ENCODE measurements at places on chromosomes 3 and 15.

- peak; percentile 15 for DNase-seq
These were observed 666 bp upstream of the SEMA3F start for GRCh38 chr3:50154476-50154839.

DNA sequence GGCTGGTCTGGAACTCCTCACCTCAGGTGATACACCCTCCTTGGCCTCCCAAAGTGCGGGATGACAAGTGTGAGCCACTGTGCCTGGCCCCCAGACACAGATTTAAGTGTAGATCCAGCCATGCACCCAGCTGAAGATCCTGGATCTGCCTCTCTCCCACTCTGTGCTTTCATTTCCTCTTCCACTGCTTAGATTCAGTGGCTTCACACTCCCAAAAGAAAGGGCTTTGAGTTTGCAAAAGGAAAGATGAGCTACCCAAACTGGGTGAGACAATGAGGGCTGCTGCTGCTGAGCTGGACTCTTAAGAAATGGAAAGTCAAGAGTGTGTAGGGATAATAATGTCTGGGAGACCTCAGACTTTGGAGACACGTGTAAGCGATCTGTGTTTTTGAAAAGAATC lies 45.5 kb downstream of the ISG20 start:
- DNase-seq: no peak

GRCh38 chr3:2543247-2543646 lies 444.6 kb downstream of the CNTN4 start:
- no peak for DNase-seq

GRCh38 chr3:183211352-183211751 lies 41.7 kb upstream of the B3GNT5 start:
- no peak for DNase-seq

- DNase-seq: no peak
These were observed 75.8 kb upstream of the FAM98B start for GRCh38 chr15:38378161-38378560.

- DNase-seq: no peak
These were observed 536.7 kb downstream of the SOX2 start for GRCh38 chr3:182248349-182248880.

- DNase-seq: no peak
These were observed 1.6 kb upstream of the CHST13 start for GRCh38 chr3:126522363-126522788.

DNA sequence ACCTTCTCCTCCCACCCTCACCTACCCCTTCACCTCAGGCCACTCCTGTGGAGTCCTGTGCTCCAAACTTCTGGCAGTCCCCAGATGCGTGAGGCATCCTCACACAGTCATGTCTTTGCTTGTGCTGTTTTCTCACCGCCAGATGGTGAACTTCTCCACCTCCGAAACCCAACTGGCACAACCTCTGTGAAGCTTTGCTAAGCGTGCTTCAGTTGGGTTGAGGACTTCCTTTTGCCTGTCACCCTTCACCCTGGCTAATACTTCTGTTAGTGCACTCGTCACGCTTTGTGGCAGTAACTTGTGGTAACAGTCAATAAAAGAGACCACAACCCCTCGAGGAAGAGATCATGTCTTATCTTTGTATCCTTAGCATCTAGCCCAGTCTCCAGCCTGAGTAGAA lies 42.0 kb upstream of the SKOR1 start:
- DNase-seq: peak; percentile 67

DNA sequence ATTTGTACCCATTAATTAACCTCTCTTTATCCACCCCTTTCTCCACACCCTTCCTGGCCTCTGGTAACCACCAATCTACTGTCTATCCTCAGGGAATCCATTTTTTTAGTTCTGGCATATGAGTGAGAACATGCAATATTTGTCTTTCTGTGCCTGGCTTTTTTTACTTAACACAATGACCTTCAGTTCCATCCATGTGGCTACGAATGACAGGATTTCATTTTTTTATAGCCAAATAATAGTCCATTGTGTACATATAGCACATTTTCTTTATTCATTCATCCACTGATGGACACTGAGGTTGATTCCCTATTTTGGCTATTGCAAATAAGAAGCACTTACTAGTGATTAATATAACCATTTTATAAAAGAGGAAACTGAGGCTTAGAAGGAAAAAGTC lies 109.9 kb upstream of the NANOGP8 start:
- no peak for DNase-seq

GRCh38 chr15:89379818-89380217 lies 45.2 kb upstream of the POLG start:
- DNase-seq: no peak

- no peak for DNase-seq
These were observed 541 bp upstream of the SLC6A11 start for GRCh38 chr3:10815487-10815886.

DNA sequence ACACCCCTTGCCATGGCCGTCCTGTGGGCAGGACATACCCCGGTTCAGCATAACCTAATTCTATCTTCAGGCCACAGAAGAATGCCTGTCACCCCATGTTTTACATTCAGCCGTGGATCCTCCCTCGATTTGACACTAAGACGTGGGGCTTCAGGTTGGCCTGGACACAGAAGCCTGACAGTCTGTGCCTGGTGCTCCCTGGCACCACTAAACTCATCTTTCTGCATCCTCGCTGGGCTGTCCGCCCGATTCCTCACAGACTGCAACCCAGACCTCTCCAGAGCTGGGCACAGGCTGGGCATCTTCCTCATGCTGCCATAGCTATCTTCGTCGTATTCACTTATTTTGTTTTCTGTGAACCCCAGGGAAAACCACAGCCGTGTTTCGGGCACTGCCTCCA lies 117.8 kb upstream of the IQSEC1 start:
- DNase-seq: no peak

DNA sequence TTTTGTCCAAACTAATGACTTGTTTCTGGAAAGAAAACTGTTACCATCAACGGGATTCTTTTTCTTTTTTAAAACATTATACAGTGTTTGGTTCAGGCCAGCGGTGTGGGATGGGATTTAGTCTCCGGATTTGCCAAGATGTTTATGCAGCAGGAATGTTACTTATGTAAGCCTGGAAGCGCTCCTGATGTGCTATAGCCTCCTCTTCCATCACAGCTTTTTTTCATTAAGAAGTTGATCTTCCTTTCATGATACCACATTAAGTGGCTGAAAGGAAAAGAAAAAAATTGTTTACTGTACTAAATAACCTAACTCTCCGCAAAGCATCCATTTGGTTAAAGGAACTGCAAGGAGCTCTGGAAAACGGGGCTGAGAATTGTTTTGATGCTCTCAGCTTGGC lies 120.5 kb upstream of the ALDH1A3 start:
- no peak for DNase-seq

- no peak for DNase-seq
These were observed 34.6 kb upstream of the ESYT3 start for GRCh38 chr3:138399766-138400165.

DNA sequence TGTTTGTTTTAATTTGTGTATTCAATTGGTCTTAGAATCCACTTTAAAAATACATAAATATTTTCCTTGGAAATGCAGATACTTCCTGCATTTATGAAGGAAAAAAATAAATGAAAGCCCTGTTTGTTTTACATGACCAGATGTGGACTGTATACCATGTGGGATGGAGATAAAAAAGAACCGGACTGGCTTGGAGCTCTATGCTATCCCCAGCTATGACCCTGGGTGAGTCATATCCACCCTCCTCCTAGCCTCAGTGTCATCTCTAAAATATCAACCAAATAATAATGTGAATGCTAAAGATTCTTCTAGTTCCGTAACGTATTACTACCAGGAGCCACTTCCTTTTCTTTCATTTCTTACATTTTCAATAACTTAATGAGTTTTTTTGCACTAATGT lies 44.5 kb upstream of the PDZRN3 start:
- no peak for DNase-seq

DNA sequence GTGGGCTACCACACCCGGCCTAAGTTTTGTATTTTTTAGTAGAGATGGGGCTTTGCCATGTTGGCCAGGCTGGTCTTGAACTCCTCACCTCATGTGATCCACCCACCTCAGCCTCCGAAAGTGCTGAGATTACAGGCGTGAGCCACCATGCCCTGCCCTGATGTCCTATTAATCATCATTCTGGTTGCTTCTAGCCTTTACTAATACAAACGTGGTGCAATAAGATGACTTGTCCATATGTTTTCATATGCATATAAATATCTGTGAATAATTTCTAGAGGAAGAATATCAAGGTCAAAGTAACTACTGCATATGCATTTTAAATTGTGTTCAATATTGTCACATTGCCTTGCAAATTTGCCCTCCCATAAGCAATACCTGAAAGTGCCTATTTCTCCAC lies 25.5 kb upstream of the PDHB start:
- DNase-seq: no peak

- no peak for DNase-seq
These were observed 141.5 kb upstream of the TPM1 start for GRCh38 chr15:62901087-62901486.

DNA sequence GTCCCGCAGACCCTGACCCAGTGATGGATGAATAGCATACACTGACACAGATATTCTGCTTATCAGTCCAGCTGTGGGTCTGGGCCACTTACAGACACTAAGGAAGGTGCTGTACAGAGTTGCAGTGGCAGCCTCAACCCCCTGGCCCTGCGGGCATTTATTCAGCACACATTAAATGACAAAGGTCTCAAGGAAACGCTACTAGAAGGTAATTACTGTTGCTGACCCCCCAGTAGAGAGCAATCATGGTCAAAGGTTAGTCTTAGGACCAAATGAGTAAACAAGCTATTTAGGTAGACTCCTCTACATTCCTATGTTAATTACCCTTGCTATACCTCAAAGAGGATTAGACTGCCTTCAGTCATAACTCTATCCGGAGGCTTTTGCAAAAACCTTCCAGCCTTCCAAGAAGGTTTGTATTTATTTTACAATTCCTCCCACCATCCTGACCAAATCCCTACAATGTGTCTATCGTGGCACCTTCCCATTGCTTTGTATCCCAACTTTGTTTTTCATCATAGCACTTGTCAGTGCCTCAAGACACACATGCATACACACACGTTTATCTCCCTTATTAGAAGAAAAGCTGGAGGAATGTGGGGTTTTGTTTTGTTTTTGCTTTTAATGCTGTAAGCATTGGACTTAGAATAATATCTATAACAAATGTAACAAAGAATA lies 227.9 kb downstream of the PYDC2 start:
- DNase-seq: no peak

DNA sequence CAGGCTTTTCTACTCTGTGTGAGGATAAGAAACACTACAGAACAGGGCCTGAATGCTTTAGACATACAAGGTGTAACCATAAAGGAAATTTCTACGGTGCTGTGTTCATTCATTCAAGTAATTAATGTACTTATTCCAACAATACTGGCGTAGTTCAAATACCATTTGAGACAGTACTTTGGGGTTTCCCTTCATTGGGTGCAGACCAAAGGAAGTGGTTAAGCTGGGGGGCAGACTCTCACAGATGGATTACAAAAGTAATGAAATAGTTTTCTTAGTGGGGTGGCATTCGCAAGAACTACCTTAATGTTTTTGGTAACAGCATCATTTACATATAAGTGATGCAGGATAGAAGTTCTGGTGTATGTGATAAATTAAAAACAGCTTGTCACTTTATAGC lies 65.9 kb downstream of the BTD start:
- DNase-seq: no peak

DNA sequence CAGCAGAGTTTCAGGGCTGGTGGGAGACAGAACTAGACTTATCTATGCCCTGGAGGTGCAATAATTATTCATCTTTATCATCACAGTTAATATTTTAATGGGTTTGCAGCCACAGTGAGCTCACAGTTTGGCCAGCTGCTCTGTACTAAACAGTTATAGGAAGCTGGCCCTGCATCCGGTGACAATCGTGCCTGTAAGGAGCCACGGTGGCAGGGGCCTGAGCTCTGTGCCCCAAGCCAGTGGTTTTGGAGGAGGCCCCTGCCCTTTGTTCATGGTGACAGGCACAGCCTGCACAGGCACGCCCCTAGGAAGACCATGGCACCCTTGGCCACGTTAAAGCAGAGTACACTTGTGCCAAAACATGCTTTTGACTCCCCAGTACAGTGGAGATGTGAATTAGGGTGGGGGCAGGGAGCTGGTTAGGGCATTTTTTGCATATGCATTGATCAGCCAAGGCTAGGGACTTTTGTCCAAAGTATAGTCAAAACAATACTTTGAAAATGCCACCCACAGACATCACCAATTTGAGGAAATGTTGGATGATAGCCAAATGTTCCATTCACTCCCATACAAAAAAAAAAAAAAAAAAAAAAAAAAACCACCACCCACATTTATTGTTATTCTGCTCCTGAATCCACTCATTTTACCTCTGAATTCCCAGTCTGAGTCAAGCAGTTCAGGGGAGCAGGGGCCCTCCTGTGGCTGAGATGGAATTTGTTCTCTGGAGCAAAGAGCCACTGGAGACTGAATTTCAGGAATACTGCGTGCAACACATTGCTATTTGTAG lies 3.4 kb upstream of the RFTN1 start:
- DNase-seq: no peak

GRCh38 chr15:48325400-48325799 lies 5.8 kb upstream of the DUT start:
- DNase-seq: no peak

DNA sequence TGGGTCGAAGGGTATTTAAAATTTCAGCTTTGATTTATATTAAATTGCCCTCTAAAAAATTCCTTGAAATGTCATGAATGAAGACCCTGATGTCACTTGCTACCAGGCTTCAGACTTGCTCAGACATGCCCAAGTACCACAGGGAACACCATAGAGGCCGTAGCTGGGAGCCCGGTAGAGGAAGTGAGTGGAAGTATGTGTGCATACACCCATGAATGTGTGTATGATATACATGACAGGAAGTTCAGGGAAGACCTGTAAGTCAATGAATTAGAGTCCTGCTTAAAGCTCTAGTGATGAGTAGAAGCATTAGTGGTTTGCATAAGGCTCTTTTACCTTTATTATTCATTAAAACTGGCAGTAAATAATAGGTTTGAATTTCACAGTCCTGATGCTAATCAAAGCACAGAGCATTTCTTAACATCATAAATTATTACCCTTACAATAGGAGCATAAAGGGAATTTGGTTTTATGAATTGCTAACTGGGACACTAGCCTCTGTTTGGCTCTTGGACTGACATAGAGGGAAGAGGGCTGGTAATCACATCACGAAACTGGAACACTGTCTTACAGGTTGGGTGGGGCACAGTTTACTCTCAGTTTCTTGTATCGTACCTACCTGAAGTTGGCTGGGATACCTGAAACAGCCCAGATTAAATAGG lies 144.4 kb downstream of the CHST2 start:
- DNase-seq: no peak

DNA sequence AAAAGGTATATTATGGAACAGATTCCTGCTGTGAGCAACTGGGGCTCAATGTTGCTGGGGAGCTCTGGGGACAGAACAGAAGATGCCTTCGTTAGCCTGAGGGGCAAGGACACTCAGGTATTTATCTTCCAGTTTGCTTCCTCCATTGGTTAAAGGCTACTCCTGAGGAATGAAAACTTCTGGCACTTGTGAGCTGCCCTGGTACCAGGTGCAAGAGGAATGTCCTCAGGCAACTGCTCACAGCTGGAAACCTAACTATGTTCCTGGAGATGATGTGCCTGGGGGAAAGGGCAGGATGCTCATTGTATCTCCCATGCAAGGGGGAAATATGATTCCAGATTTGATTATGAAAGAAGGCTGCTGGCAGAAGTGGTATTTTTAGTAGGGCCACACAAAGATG lies 54.0 kb upstream of the BBX start:
- no peak for DNase-seq

GRCh38 chr3:14422016-14422963 lies 19.9 kb downstream of the SLC6A6 start:
- DNase-seq: no peak
